ENCODE measurements at places on chromosomes 2 and 18.

GRCh38 chr18:79818631-79819030 is 20.9 kb downstream of the KCNG2 start:
- no peak for DNase-seq

GRCh38 chr2:225779829-225780228 is 380.3 kb downstream of the NYAP2 start:
- no peak for DNase-seq

DNA sequence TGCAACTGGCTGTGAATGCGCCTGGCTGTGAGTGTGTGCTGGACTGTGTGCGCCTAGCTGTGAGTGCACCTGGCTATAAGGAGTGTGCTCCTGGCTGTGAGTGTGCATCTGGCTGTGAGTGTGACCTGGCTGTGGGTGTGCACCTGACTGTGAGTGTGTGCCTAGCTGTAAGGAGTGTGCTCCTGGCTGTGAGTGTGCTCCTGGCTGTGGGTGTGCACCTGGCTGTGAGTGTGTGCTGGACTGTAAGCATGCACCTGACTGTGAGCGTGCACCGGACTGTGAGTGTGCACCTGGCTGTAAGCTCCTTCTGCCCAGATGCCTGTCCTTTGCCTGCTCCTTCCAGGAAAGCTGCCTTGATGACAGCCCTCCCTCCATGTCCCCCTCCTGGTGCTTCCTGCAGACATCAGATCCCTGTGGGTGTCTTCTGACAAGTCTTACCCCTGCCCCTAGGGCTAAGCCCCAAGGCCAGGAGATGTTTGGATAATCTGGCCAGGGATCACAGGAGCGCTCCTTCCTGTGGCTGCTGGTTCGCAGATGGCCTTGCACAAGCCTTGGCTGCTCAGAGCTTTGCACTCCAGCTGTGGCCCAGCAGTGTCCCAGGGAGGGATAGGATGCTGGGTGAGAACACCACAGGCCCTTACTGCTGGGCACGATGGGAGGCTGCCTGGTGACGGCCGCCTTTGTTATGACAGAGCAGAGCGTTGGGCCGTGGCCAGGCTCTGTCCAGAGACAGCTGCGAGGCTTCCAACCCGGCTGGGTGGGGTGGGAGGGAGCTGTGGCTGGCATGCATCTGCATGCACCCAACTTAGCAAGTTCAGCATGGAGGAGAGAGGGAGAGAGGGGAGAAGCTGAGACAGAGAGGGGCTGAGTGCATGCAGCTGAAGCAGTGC is 89.9 kb downstream of the GLI2 start:
- peak; percentile 97 for DNase-seq

DNA sequence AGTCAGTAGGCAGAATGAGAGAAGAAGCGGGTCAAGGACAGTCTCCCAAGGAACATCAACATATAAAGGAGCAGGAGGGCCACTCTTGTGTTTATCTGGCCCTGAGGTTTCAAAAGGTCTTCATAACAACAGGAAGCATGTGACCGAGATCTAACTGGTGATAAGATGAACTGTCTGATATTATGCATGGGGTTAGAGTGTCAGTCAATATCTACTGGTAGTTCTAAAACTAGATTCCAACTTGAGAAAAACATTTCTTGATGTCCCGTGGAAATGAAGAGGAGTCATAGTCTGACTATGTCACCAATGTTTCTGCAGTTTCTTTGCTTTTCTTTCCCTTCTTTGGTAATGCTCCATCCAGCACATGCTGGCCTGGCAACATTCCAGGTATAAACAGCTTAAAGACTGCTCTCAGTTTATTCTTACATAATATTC is 77.5 kb upstream of the ITPRID2 start:
- DNase-seq, result no peak

DNA sequence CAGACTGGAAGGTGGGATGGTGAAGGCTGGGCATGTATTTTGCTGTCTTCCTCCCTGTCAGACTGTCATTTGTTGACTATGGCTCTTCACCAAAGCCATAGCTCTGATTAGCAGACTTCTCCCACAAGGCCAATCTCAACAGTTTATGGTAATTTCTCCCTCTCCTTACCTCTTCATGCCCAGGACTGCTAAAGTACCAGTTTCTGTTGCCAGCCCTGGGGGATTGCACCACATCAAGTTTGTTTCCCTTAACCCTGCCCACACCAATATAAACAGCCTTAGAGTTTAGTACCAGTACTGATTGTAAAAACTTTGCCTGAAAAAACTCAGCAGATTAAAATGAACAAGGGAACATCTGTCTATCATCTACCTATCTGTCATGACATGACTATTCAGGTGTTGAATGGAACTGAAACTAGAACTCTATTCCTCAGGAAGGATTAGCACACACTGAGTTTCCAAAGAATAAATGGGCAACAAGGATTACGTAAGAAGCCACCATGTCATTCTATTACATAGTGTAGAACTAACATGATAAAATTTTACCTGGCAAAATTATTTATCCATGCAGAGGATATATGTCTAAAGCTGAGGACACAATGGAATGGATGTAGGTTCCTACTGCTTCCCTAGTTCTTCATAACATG is 13.7 kb downstream of the FEZ2 start:
- DNase-seq, result no peak

DNA sequence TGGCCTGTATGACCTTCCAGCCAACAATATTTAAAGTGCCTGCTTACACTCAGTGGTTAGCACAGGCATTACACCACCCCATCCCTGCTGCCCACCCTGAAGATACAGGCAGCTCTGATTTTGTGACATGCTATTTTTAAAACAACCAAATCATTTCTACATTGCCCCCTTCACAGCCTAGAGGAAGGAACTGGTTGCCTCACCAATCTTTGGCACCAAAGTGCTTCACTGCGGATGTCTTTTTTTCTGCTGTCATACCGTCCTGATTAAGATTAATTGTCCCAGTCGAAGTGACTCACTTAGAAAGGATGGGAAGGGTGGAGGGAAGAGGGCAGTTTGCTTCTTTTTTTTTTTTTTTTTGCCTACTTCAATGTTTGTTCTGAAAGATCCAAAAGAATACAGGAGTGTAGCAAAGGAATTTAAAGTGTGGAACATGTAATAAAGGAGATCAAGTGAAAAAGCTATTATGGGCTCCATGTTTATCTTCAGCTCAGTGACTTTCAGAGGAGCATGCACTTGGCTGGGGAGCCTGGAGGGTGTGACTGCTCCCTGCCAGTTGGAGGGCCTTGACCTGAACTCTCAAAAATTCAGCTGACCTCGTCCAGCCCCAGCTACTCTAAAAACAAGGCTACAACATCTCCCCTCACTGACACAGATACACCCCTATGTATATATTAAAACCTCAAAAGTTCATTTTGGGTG is 501.1 kb upstream of the TNP1 start:
- peak; percentile 80 for DNase-seq

DNA sequence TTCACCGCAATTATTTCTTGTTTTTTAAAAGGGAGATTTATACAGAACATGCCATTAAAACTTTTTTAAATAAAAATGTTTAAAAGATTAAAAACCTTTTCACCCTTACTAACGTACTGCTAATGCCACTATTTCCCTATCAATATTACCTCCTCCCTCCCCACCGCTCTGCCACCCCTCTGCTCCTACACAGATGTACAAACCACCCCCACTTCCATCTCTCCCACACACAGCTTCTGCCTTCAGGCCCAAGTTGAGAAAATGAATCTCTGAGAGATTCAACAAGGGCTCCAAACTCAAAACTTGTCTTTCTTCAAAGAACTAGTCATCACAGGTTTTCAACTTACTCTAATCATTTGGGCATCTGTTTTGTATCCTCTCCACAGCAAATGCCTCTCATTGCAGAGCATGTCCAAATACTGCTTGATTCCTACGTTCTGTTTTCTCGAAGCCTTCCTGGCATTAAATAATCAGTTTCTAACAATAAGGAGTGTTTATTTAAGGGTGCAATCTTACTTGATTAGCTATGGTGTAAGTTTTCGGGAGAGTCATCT is 32.1 kb downstream of the FARSB start:
- no peak for DNase-seq

- no peak for DNase-seq
Measured at GRCh38 chr2:15795426-15795825, 144.9 kb upstream of the MYCN start.

- no peak for DNase-seq
Measured at GRCh38 chr2:46700435-46700834, 215.2 kb downstream of the MCFD2 start.

DNA sequence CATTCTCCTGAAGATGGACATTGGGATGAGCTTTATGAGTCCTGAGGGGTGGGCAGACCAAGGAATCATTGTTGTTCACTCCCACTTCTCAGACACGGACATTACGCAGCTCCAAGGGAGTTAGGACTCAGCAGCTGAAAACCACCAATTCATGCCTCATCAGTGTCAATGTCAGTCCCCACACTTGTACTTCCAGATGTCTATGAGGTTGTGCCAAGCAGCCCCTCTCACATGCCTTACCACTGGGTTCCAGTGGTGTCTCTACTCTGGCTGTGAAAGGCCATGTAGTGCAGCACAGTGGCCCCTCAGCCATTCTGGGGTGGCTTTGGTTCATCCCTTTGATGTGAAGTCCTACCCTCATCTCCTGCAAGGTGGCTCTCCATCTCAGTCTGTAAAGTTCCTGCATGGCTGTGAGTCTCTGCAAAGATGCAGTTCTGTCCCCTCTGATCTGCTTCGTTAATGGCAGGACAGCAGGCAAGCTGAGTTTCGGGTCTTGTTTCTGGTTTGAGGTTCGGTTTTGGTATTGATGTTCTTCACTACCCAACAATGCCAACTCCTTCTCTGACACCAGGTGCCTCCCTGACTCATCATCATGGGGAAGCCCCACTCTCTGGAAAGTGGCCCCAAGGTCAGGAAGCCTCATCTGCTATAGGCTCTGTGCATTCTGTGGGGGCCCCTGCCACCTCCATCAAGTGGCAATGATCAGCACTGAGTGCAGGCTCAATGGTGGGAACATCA is 14.0 kb upstream of the COL6A3 start:
- no peak for DNase-seq

GRCh38 chr2:73451263-73451972 is 65.8 kb downstream of the ALMS1 start:
- no peak for DNase-seq

DNA sequence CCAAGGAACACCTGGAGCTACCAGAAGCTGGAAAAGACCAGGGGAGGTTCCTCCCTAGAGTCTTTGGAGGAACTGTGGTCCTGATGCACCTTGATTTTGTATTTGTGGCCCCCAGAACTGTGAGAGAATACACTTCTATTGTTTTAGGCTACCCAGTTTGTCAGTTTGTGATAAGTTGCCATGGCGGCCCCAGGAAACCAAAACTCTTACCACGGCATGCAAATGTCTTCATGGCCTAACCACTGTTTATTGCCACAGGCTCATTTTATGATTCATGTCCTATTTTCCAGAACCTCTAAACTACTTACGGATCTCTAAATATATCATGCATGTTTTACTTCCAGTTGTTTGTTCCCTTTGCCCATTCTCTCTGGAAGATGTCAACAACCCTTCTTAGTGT is 1250.7 kb upstream of the FAM98A start:
- DNase-seq, result no peak

DNA sequence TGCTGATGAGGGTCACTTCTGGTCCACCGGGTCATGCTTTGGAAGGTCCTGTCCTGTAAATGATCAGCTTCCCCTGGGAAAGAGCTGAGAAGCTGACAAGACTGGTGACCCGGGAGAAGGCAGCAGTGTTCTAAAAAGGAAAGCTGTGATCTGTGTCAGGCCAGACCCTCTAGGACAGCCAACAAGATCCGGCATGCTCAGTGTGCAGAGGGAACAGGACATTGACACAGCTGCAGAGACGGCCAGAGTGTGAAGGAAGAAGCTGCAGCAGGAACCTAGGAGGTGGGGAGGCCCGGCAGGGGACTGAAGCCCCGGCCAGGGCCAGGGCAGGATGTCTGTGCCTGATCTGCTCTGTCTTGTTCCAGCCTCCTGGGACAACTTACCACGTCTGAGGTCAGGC is 372.7 kb upstream of the ID2 start:
- DNase-seq, result no peak

GRCh38 chr2:28406276-28407096 is 13.8 kb downstream of the FOSL2 start:
- no peak for DNase-seq

DNA sequence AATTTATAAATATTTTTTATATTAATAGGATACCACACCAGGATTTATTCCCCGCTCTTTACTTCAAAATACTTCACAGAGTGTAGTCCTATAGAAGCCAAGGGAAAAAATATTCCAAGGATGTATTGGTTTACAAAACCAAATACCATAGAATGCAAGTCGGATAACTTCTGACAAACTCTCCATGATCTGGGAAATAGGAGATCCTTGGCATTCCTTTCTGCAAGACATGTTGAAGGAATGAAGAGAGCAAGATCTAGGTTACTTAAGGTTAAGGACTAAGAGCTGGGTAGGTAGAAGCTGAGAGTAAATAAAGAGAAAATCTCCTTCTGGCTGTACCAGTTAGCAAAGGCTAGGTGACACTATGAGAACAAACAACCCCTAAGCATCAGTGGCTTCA is 141.2 kb downstream of the LRATD1 start:
- DNase-seq, result no peak
